ENCODE measurements at places on chromosomes 4 and X.

DNA sequence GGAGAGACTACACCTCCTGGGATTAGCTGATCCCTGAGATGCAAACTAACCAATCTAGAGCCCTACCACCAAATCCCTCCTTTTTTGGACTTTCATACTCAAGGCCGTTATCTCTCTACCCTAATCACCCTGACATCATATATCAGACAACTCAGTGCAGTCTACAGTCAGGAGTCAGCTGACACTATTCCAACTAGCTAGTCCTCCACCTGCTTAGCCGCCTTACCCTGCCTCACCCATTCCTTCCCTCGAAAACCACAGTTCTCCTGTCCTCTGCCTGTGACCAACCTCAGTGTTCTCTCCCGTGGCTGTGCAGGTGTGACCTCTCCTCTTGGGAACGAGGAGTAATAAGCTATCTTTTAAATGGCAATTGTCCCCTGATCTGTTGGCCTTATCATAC lies 1.8 kb upstream of the PPEF2 start:
- DNase-seq = no peak

- DNase-seq = no peak
Observed at GRCh38 chrX:36961590-36961989, 46.6 kb upstream of the FAM47C start.

DNA sequence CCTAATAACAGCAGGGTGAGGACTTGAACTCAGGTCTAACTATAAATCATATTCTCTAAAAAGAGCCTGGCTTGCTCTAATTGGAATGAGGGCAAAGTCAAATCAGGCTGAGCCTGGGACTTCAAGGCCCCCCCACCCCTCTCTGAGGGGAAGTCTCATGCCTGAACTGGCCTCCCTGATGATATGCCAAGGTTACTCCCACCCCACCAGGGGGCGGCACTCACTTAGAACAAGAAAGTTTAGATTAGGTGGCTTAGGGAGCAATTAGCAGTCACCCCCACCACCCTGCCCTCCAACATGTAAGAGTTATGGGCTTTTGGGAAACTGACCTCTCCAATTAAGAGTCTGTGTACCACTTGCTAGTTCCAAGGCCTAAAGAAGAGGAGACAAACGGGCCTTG lies 2.7 kb downstream of the FOXO4 start:
- DNase-seq = peak; percentile 82

GRCh38 chr4:2930135-2930757 lies 33.0 kb downstream of the NOP14 start:
- DNase-seq = no peak

DNA sequence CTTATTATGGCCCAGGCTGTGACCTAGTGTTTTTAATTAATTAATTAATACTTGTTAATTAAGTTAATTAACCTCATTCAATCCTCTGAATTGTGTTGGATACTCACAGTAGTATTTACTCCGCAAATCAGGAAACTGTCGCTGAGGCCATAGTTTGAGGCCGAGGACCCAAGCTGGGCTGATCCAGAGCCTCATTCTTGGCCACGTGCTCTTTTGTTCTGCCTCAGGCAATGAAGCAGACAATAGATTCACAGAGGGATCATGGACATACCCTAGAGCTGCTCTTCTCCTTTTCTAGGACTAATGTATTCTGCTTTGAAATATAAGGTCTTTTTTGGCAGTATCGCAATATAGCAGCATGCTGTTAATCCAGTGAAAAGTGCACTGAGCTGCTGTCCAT lies 24.0 kb upstream of the SNCA start:
- DNase-seq = no peak

DNA sequence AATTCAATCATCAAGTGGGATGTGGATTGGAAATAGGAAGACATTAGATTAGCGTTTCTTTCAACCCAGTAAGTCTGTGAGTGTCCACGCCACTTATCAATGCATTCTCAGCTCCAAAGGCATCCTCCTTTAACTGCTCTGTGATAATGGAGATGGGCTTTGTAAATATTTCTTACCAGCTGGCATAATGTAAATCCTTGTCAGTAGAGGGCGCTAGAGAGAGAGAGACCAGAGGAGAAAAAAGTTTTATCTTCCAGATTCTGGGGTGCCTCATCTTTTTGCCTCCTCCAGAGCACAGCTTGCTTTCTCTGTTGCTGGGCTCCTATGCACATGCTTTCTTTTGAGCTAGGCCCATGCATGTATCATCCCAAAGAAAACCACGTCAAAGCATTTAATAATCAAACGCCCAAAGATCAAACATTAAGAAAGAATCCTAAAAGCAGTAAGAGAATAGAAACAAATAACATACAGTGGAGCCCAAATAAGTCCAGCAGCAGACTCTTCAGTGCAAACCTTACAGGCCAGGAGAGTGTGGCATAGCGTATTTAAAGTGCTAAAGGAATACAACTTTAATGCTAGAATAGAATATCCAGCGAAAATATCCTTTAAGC lies 9.6 kb upstream of the MTMR1 start:
- peak; percentile 71 for DNase-seq

GRCh38 chr4:87716371-87717265 lies 66.5 kb downstream of the DMP1 start:
- DNase-seq = no peak

DNA sequence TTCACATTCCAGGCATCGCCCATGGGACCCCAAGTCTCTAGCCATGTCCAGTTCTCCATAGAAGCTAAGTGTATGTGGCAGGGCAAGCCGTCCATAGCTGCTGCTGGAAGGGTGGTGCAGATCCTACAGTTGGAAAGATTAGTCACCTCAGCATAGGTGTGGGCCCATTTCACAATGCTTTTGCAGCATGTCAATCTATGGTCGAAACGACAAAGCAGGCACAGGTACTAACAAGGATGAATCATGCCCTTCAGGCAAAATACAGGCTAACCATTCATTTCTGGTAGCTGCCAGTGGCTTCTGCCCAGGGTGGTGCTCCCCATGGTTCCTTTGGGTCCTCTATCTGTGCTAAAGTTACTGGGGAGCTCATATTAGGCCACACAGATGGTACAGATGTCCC lies 225.2 kb downstream of the ADGRL3 start:
- no peak for DNase-seq

DNA sequence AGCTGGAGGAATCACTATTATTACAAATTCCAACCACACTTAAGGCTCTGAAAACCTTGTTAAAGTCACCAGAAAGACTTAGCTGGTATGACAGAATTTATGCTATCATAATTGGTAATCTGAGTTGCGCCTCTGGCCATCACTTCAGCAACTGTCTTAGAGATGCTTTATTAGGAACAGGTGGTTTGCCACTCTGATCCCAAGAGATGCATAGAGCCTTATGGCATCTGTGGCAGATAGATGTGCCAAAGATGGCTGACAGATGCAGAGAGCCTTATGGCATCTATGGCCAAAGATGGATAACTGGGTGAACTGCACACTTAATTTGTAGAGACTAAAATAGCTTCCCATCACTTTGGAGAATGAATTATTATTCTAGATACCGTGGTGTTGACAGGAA lies 32.3 kb upstream of the PLAC8 start:
- no peak for DNase-seq

- DNase-seq = peak; percentile 23
Observed at GRCh38 chrX:136193771-136194170, 46.4 kb downstream of the FHL1 start.

DNA sequence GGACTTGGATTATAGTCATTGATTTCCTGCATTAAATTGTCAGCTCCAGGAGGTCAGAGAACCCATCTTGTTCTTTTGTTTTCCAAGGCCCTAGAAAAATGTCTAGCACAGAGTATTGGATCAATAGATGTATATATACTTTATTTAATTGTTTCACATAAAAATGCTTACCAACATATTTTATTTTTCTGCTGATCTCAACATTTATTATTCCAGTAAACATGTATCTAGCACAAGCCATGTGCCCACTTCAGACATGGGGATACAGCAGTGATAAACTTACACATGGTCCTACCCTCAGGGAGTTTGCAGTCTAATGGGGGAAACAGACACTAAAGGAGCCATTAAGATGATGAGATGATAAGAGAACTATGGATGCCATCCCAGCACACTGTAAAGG lies 49.1 kb upstream of the TBC1D9 start:
- no peak for DNase-seq

GRCh38 chr4:2182994-2183393 lies 58.9 kb downstream of the HAUS3 start:
- no peak for DNase-seq

- DNase-seq = peak; percentile 78
Observed at GRCh38 chrX:118974088-118974907, at the start of gene LONRF3. TSS of gene LONRF3 (plus strand) at chrX:118974618. CDS start at chrX:118974781, 163 bp downstream.

- DNase-seq = no peak
Observed at GRCh38 chr4:84500386-84501201, 1.5 kb upstream of the NKX6-1 start.

DNA sequence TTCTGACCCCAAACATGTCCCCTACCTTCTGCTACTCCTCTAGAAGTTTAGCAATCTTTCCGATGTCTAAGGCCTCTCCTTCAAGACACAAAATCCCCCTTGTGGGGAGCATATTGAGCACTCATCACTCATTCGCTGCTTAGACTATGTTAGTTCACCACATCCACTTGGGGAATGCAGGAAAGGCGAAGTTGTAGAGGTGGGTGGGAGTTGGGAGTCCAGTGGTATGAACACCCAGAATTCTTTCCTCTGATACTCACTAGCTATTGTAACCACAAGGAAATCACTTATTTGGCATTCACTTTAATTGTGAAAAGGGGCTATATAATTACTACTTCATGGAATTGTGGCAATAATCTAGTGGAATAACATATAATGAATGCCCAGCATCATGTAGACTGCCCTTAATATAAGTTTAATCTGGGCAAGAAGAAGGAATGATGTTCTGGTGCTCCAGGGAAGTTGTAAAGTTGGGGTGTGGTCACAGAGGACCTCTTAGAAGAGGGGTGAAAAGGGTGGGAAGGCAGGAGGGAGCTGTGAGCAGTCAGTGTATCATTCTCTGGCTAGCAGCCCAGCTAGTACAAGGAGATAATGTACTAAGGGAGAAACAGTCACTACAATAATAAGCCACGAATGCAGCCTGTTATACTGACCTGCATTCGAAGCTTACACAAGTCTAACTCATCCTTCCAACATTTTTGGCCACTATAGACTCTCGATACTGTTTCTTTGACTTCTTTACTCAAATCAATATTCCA lies 468.2 kb upstream of the DIPK2B start:
- no peak for DNase-seq

GRCh38 chr4:173793937-173794510 lies 264.0 kb upstream of the HAND2 start:
- no peak for DNase-seq

DNA sequence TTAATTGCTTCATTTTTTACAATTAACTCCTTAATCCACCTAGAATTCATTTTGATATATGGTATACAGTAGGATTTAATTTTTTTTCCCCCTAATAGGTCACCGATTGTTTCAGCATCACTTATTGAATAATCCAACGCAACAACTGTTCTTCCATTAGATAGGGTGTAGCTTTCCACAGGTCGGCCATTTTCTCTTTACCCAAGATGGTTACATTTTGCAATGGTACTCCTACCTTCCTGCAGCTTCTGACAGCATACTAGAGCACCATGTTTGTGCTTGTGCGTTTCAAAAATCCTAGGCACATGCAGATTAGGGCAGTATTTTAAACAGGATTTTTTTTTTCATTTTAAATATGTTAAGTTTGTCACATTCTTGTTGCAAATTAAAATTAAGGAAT lies 2.3 kb downstream of the LINC00632 start:
- DNase-seq = no peak

- no peak for DNase-seq
Observed at GRCh38 chr4:40261231-40262076, 64.6 kb downstream of the RHOH start.

- DNase-seq = no peak
Observed at GRCh38 chr4:22573198-22573597, 57.3 kb upstream of the ADGRA3 start.

- DNase-seq = no peak
Observed at GRCh38 chrX:16873106-16873505, 2.9 kb upstream of the RBBP7 start.

GRCh38 chrX:107710617-107711391 lies 64.8 kb downstream of the TSC22D3 start:
- DNase-seq = peak; percentile 91

- DNase-seq = no peak
Observed at GRCh38 chr4:68494688-68495087, 47.4 kb downstream of the TMPRSS11E start.

DNA sequence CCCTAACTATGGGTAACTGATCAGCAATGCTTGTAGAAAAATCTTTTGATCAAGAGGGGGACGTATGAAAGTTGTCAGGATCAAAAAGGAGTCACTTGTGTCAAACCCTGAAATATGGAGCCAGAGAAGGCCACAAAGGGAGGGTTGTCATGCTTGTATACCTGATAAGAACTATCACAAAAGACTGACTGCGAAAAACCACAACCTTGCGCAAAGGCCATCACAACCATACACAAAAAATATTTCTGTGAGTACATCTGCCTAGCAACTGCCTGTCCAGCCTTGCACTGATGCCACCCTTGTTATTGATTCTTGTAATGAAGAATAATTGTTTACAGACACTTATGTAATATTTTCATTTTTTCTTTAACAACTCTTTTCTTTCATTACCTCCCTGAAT lies 22.8 kb upstream of the EIF4E start:
- DNase-seq = no peak

- no peak for DNase-seq
Observed at GRCh38 chrX:108271397-108271787, 166.8 kb downstream of the COL4A6 start.

GRCh38 chr4:46550471-46550870 lies 160.5 kb upstream of the GABRA2 start:
- DNase-seq = no peak

DNA sequence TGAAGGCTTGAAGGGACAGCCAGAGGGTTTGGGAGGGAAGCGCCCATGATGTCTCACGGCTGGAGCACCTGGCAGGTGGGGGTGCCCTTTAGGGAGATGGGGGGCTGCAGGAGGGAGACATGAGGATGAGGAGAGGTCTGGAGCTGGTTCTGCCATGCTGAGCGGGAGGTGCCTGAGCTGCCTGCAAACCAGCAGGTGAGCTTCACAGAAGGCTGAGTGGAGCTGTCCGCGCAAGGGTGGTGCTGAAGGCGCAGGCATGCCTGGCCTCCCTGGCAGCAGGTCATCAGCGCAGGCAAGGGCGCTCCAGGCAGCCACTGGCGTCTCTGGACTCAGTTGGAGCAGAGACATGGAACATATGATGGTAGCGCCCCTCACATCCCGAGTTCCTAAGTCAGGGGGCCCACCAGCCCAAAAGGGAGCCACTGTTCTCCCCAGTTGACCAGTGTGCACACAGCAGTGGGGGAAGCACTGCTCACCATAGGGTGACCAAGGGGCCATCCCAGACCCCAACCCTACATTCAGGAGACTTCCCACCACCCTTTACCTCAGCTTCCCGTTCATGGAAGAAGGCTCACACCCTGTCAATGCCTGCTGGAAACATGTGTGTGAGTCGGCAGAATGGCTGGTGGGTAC lies 25.8 kb downstream of the ADRA2C start:
- no peak for DNase-seq

GRCh38 chrX:152575331-152575730 lies 62.4 kb upstream of the GABRQ start:
- DNase-seq = no peak

GRCh38 chr4:2604614-2605013 lies 68.2 kb downstream of the FAM193A start:
- DNase-seq = no peak

- no peak for DNase-seq
Observed at GRCh38 chr4:79576429-79576753, 168.4 kb upstream of the GK2 start.

GRCh38 chrX:13607331-13607995 lies 38.1 kb downstream of the EGFL6 start:
- no peak for DNase-seq

- no peak for DNase-seq
Observed at GRCh38 chr4:181950372-181951127, 292.7 kb upstream of the TENM3 start.

Data from CD4-positive, alpha-beta T cell treated with Interleukin-10 for 1 hour (primary cell).